GM12892 (cell line): ENCODE measurements at places on chromosomes 7 and 10.

DNA sequence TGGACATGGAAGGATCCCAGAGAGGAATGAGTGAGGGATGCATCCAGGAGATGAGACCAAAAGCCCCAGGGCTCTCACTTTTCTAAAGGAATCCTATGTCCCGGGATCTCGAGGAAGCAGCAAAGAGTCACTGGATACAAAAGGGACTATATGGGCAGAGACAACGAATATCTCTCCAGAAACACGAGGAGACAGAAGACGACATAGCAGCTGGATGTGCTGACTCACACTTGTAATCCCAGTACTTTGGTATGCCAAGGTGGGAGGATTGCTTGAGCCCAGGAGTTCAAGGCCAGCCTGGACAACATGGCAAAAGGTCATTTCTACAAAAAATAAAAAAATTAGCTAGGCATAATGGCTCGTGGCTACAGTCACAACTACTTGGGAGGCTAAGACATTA lies 24.7 kb upstream of the MSMB start:
- no peak for DNase-seq

GRCh38 chr7:42156967-42157721 lies 79.9 kb downstream of the GLI3 start:
- DNase-seq = no peak

- DNase-seq = no peak
Observed at GRCh38 chr7:156897673-156898072, 4.7 kb upstream of the LMBR1 start.

GRCh38 chr10:91576096-91576545 lies 56.8 kb downstream of the PPP1R3C start:
- no peak for DNase-seq

GRCh38 chr7:134084488-134085144 lies 42.5 kb upstream of the LRGUK start:
- no peak for DNase-seq

- DNase-seq = peak; percentile 15
Observed at GRCh38 chr10:72322280-72323058, 32.2 kb downstream of the DNAJB12 start.

DNA sequence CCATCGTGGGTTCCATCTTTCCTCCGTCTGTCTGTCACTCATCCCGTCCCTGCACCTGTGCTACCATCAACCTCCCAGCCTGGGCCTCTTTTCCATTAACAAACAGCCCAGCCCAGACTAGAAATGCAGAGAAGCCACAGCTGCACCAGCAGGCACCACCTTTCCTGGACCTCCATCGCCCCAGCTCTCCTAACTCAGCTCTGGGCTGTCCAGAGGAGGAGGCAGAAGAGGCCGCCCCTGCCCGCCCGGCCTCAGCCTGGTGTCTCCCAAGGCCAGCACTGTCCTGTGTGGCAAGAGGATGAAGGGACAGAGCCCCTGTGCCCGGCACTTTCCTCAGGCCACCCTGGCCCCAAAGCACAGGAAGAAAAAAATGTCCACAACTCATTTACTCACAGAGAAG lies 225.6 kb downstream of the PTPRN2 start:
- DNase-seq = no peak

DNA sequence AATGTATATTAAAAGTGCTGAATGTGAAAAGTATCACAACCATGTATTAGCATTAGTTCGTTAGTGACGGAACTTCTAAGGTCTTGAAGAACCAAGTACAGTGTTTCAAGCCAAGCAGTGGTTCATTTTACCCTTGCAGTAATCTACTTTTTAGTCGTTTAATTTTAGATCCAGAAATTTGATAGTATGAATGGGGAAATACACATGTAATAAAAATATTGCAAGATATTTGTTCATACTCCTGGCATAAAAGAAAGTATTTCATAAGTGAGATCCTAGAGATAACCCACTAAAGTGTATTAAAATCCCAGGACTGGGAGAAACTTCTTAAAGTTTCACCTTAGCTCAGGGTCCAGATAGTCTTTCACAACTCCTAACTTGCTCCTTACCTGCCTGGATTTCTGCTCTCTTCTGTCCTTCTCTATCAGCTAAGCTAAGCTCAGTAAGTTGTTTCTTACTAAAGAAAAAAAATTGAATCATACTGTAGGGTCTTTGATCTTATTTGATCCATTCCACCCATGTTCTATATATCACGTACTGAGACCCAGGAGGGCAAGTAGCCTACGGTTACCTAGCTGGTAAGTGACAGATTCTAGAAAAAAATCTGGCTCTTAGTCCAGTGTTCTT lies 1.5 kb downstream of the BCAP29 start:
- DNase-seq = no peak

DNA sequence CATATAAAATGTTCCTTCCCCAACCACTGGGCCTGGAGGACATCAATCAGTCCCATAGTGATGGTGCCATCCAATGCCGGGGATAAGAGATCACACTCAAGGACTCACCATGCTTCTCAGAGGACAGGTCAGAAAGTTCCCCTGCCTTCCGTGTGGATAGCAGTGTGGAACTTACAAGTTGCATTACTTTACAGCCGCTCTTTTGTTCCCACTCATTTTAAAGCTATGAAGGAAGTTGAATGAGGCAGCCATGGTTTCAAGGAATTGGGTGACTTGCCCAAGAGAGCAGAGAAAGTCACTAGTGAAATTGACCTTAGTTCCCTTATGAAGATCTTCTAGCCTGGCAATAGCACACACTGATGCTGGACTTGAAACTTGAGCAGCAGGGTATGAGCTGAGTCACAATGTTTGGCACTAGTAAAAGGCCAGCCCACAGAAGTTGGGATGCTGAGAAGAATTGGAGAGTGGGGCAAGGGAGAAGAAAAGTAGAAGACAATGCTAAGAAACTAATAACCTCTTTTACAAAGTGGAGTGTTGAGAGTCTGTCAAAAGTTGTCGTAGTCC lies 78.7 kb downstream of the CXCL12 start:
- DNase-seq = no peak

GRCh38 chr7:98399890-98400541 lies 874 bp downstream of the BAIAP2L1 start:
- DNase-seq = no peak

- DNase-seq = no peak
Observed at GRCh38 chr7:142771353-142771723, 568 bp downstream of the PRSS2 start.

GRCh38 chr10:85003083-85003482 lies 674.7 kb downstream of the CCSER2 start:
- DNase-seq = no peak

- DNase-seq = peak; percentile 27
Observed at GRCh38 chr10:23702977-23703414, 264.1 kb downstream of the OTUD1 start.

- no peak for DNase-seq
Observed at GRCh38 chr7:1096156-1097119, 8.5 kb downstream of the GPER1 start.

- DNase-seq = no peak
Observed at GRCh38 chr10:78660446-78661106, 408.2 kb upstream of the ZMIZ1 start.

- no peak for DNase-seq
Observed at GRCh38 chr7:107939573-107940489, 48.8 kb downstream of the DLD start.
